COLO829 (cell line): ENCODE measurements at places on chromosomes 2 and 18.

- DNase-seq, result no peak
Observed at GRCh38 chr2:126392889-126393288, 263.1 kb upstream of the GYPC start.

DNA sequence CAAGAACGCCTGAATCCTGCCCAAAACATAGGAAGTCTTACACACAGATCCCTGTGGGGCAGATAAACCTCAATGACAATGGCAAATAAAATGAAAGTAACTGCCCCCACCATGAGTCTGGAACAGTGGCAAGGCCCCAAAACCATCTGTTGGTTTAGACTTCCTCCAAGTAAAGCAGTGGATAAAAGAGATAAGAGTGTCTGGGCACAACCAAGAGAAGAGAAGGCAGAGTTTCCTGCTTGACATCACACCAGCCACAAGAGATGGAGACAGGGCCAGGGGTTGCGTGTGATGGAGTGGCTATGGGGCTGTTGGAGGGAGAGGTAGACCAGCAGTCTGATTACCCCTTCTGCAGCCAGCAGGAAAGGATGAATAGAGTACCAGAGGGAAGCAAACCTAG, 212.1 kb upstream of the POU3F3 start:
- DNase-seq, result no peak

DNA sequence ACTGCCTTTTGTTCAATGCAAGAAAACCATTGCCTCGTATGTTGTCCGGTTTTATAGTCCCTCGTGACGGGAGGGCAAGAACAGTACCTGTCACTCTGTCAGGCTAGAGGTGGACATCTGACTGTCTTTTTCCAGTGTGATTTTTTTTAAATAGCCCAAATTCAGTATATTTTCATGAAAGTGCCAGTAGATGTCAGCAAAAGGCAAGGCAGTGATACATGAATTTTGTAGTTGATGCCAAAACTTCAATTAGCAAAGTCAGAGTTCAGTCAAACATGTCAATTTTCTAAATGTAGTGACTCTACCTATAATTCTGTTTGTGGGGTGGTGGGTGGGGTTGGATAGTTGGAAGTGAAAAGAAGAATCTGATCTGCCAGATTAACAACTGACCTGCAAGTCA, 296.0 kb upstream of the MC4R start:
- no peak for DNase-seq

DNA sequence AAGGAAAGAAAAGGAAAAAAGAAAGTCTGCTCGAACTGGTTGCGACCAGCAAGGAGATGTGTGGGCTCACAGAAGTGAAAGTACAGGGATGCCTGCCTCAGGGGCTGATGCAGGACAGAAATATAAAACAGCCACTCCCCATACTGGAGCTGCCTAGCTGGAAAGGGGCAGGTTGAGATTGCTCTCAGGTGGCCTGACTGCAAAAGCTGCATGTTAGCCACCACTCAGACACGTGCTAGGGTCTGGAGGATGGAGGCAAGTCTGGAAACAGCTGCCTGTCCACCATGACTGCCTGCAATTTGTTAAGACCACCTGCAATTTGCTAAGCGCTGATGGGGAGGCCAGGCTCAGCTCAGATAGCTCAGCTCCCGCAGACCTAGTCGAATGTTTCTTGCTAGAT, 17.9 kb downstream of the B3GNT7 start:
- no peak for DNase-seq
